ENCODE measurements at places on chromosomes 16 and 17. TPM values are rescaled to one million over a fixed set of nuclear protein-coding genes. Genes with fewer than 3 reads are reported as not detected.

Gene CARD14
- polyA plus RNA-seq: 1.1 TPM

Gene CTRB2
- 0.10 TPM for polyA plus RNA-seq

Gene TMEM88
- polyA plus RNA-seq: 32.4 TPM

Gene EVI2A
- 1.5 TPM for polyA plus RNA-seq

DNA sequence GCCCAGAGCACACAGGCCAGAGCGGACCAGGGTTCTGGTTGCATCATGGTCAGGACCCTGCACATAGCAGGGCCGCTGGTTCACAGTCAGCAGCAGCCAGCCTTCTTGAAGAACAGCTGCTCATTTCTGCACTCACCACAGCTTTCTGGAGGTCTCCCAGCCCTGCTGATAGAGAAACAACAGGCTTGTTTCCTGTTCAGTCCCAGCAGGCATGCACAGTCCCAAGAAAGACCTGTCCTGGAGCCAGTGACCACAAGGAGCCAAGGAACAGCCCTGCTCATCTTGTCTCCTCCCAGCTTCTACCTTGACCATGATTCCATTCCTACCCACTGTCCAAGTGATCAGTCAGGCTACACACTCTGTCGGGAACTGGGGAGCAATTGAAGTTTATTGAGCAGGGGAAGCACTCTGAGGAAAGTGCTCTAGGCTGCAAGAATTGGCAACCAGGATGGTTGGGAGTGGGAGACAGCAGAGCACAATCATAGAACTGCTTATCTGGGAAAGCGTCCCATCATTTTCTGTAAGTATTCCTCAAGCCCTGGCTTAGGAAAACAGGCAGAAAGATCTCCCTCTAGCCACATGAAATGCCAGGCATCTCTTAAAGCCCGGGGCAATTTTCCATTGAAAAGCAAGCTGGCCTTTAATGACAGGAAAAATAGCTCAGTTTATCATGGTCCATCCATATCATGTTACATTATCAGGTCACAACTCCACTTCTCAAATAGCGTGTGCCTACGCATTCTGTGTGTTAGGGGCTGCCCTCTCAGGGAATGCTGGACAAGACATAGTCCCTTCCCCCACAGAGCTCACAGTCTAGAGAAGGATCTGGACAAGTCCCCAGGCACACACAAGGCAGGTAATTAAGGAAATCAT, 155.4 kb upstream of the FOXF1 start:
- no peak for DNase-seq

DNA sequence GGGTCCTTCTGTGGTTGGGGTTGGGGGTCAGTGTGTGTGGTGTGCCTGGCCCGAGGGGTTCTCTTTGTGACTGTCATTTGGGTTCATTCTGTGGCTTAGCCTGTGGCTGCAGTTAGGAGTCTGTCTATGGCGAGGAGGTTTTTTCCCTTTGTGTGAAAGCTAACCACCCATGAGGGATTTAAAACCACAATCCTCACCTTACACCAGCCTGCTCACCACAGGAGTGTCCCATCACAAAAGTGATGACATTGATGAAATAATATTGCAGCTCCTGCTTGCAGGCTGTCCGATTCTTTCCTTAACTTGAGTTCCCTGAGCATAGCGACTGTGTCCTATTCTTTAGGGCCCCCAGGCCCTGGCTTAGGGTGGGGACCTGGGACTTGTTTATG, 113.6 kb downstream of the RAP1GAP2 start:
- no peak for DNase-seq

DNA sequence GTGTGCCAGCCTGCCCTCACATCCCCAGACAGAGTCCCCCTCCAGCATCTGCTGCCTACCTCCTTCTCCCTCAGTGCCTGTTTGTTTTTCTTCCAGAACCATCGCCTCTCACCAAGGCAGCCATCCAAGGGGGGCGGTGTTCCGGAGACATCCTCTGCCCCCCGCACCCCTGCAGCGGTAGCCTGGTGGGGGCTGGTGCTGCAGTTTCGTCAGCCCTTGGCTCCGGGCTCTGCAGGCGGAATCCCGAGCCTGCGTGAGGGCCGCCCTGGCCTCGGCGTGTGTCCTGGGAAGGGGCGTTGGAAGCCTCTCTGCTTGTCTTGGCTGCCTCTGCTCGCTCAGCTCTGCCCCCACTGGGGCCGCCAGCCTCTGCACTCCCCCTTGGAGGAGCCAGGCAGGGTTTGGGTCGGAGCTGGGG, 126.0 kb upstream of the CIBAR2 start:
- DNase-seq: peak; percentile 72

- no peak for DNase-seq
Measured at GRCh38 chr16:13178318-13178717, 276.9 kb downstream of the SHISA9 start.

- DNase-seq: no peak
Measured at GRCh38 chr16:8893426-8893825, 11.3 kb downstream of the LITAFD start.

DNA sequence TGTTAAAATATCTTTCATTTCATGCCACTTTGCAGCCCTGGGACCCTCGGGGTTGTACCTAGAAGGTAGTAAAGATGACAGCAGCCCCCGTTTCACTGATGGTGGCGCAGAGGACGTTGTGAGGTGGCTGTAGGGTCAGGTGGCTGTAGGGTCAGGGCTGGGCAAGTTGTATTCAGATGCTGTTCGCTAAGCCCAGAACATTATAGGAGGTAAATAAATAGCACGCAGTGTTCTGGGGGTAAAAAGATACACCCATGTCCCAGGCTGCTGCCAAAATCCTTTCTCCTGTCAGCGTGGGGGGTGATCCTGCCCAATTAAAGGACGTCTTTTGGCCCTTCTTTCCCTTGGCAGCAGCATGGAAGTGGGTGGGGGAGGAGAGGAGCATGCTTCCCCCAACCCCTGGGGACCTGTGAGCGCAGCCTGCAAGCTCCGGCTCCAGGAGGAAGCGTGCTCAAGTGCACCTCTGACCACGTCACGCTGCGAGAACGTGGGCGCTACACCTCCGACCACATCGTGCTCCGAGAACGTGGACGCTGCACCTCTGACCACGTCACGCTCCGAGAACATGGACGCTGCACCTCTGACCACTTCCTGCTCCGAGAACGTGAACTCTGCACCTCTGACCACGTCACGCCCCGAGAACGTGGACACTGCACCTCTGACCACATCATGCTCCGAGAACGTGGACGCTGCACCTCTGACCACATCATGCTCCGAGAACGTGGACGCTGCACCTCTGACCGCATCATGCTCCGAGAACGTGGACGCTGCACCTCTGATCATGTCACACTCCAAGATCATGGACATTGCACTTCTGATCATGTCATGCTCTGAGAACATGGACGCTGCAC, 182.1 kb downstream of the RPTOR start:
- no peak for DNase-seq

Measured in renal pelvis (tissue), 12 donors.